ENCODE measurements at places on chromosomes 3 and 15. TPM values are rescaled to one million over a fixed set of nuclear protein-coding genes. Genes with fewer than 3 reads are reported as not detected.

The LRRC31 gene
- total RNA-seq = not detected

The DNAH1 gene
- 2.2 TPM for total RNA-seq

The EXD1 gene
- not detected for total RNA-seq

The PCYT1A gene
- 103 TPM for total RNA-seq

The GRK7 gene
- total RNA-seq = not detected

The SLC22A14 gene
- not detected for total RNA-seq

The THRB gene
- total RNA-seq = 25.9 TPM

The TERC gene
- total RNA-seq = 2.6 TPM

The ERICH6 gene
- total RNA-seq = not detected

The CALML4 gene
- 1.5 TPM for total RNA-seq

The TMEM212 gene
- not detected for total RNA-seq

The NRROS gene
- total RNA-seq = 3.1 TPM

The CYP11A1 gene
- 0.24 TPM for total RNA-seq

The CNTN3 gene
- 3.4 TPM for total RNA-seq

The ZCWPW2 gene
- 2.0 TPM for total RNA-seq

The FANCD2OS gene
- not detected for total RNA-seq
